ENCODE measurements at places on chromosomes 13 and 19.
A peak's percentile ranks its signal among the peaks of the same experiment; 100 is the strongest.

- no peak for DNase-seq
These were observed 9.3 kb downstream of the SCEL start for GRCh38 chr13:77544758-77545338.

DNA sequence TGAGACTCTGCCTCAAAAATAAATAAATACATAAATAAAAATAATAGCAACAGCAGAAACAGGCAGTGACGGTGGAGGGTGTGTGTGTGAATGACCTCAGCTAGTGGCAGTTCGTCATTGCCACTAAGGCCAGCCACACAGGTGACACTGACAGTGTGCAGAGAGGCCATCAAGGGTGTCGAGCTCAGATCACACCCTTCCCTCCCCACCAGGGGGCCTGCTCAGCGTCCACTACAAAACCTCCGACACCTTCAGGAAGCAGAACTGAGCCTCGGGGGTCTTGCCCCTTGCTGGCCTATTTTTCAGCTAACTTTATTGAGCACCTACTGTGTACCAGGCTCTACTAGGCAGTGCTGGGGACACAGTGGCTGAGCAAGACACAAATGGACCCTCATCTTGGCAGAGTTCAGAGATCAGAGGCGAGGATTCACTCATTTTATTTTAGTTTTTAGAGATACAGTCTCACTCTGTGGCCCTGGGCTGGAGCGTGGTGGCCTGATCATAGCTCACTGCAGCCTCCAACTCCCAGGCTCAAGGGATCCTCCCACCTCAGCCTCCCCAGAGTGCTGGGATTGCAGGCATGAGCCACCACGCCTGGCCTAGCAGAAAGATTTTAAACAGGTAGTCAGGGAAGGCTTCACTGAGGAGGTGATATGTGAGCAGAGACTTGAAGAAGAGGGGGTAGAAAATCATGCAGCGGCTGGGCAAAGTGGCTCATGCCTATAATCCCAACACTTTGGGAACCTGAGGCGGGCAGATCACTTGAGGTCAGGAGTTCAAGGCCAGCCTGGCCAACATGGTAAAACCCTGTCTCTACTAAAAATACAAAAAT lies 30.3 kb upstream of the SEMA6B start:
- DNase-seq, result no peak

DNA sequence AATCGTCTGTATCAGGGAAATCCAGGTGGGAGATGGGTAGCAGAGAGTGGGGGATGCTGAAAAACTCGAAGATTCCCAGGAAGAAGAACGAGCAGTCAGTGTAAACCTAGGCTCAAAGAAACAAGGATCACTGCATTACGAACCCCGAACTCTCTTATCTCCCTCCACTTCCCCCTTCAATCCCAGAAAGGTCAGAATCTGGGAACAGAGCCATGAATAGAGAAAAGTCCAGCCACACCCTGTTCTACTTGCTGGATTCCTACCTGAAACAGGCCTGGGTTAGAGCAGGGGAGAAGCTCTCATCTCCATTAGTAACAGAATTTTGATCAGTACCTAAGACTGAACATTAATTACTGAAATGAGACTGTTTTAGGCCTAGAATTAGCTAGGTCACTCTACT lies 24.4 kb downstream of the EPSTI1 start:
- no peak for DNase-seq

GRCh38 chr13:34608331-34608730 lies 333.7 kb upstream of the NBEA start:
- no peak for DNase-seq

DNA sequence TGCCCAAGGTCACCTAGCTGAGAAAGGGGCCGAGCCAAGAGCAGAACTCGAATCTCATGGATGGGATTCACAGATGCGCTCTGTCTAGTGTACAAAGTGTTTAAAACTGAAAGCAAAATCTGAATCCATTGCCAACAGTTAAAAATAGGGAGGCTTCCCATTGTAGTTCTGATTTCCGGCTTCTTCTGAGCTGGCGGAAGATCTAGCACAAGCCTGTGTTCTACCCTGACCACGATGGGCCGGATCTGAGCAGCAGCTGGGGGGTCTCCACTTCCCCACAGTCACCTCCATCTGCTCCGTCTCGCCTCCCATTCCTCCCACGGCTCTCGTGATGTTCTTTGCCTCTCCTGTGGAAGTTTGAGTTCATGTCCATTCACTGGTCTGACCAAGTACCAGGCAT lies 2.4 kb downstream of the CACNG8 start:
- no peak for DNase-seq

- DNase-seq, result no peak
These were observed 21.7 kb upstream of the TFDP1 start for GRCh38 chr13:113562844-113563243.

- no peak for DNase-seq
These were observed 41.5 kb downstream of the PDS5B start for GRCh38 chr13:32627793-32628192.

- no peak for DNase-seq
These were observed 8.8 kb downstream of the ZNF724 start for GRCh38 chr19:23241419-23241818.

GRCh38 chr19:47492571-47493377 lies 8.8 kb upstream of the KPTN start:
- DNase-seq, result no peak

DNA sequence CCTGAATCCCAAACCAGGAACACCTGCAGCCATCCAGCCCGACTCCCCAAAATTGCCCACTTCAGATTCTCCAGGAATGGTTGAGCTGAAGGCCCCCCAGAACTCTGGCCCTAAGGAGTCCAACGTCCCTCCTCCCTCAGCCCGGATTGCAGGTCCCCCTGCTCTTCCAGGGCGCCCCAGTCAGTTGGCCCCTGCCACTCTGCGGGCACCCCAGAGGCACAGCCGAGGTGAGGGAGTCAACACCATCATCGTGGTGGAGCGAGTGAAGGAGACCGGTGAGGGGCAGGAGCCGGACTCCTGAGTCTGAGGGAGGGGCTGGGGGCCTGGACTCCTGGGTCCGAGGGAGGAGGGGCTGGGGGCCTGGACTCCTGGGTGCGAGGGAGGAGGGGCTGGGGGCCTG lies 2.2 kb downstream of the GFY start:
- no peak for DNase-seq

DNA sequence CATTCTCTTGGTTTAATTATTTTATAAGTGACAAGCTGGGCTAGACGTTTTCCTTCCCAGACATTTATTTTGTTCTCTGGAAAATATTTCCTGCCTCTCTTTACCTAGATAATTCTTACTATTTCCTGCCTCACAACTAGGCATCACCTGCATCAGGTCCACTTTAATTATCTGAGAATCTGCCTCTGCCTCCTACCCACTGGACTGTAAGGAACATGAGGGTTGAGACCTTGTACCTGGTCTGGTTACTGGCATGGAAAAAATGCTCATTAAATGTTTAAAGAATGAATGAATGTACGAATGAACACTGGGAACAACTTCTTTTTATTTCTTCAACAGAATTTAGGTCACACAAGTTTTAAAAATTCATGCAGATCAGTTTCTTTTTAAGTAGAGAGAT lies 13.4 kb upstream of the METTL21C start:
- no peak for DNase-seq

DNA sequence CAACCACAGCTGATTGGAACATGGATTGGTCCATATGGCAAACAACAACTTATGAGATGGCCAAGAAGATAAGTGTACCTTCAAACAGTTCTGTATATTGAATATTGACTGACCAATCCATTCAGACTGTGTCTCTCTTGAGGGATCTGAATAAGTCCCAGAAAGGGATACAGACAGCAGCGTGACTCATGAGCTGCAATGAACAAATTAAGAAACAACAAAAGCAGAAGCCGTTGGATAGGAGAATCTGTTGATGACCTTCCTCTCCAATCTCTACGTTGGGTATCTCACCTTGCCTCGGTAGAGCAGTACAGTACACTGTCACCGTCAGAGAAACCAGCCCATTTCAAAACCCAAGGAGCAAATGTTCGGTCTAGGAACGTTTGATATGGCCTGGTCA lies 21.3 kb downstream of the MBD3L2B start:
- no peak for DNase-seq

- DNase-seq, result no peak
These were observed 1.1 kb upstream of the FXYD3 start for GRCh38 chr19:35114353-35115176.

GRCh38 chr19:46385636-46386035 lies 27.7 kb downstream of the CCDC8 start:
- DNase-seq, result peak; percentile 13

DNA sequence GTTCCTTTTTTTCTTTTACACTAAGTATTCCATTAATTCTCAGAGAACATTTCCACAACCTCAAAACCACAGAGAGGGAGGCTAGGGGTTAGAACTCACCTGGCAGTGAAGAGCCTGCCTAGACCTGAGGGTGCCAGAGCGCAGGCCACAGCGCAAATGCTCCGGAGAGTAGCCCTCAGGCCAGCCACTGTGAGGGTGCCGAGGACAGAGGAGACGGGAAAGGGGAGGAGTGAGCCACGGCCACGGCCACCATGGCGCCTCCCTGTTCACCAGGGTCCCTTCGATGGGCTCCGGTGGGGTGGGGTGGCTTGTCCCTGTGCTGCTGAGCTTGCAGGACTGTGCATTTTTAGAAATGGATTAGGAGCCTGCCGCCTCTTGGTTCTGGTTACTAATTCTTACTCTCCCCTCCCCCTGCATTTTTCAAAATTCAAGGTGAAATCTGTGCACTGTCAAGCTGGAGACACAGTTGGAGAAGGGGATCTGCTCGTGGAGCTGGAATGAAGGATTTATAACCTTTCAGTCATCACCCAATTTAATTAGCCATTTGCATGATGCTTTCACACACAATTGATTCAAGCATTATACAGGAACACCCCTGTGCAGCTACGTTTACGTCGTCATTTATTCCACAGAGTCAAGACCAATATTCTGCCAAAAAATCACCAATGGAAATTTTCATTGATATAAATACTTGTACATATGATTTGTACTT lies 58.8 kb downstream of the GGACT start:
- DNase-seq, result no peak

Data from Right ventricle myocardium inferior (tissue), 1 donor.